ENCODE measurements at places on chromosomes 4 and X.

- DNase-seq, result no peak
Measured at GRCh38 chr4:124964251-124964650, 251.7 kb upstream of the ANKRD50 start.

DNA sequence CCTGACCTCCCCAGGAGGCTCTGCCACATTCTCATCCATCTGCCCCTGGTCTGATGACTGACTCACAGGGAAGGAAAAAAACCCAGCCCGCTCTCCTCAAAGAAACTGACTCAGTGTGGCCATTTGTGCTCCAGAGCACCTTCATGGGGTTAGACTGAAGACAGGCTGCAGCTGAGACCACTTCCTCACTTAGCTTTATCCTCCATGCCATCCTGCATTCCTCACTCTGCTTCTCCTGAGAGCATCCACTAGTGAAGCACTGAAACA lies 35.9 kb upstream of the HPSE start:
- no peak for DNase-seq

- DNase-seq, result peak; percentile 31
Measured at GRCh38 chr4:85968945-85969819, 390.7 kb downstream of the MAPK10 start.

DNA sequence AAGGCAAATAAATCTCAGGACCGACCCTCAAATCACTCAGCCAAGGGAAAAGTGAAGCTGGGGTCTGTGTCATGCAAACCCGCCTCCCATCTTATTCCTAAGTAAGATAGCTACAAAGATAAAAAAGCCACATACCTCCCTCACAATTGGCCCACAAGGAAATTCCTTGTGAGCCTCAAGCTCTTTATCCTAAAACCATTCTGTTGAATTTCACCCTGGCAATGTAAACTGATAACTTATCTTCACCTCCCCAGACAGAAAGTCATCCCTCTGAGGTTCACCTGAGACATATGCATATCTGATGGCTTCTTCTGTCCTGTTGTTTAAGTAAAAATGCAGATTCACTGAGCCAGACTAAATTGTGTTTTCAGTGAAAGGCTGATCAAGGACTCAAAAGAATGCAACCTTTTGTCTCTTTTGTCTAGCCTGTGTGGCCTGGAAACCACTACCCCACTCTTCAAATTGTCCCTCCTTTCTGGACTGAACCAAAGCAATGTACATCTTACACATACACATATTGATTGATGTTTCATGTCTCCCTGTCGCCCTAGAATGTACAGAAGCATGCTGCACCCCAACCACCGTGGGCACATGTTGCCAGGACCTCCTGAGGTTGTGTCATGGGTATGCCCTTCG lies 91.3 kb downstream of the MFAP3L start:
- DNase-seq, result no peak

- no peak for DNase-seq
Measured at GRCh38 chrX:119236623-119237561, 807 bp downstream of the PGRMC1 start.

DNA sequence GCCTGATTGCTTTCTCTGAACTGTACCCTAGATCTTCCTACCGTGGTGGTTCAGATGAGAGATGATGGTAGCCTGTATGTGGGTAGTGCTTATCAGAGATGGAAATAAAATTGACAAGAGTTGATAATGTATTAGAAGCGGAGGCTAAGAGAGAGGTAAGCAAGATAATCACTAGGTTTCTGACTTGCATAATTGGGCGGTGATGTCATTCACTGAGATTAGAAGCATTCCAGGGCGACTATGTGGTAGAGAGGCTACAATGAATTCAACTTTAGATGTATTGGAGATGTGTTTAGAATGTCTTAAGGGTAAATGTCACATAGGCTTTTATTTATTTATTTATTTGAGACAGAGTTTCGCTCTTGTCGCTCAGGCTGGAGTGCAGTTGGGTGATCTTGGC lies 415 bp upstream of the TENM3 start:
- no peak for DNase-seq

DNA sequence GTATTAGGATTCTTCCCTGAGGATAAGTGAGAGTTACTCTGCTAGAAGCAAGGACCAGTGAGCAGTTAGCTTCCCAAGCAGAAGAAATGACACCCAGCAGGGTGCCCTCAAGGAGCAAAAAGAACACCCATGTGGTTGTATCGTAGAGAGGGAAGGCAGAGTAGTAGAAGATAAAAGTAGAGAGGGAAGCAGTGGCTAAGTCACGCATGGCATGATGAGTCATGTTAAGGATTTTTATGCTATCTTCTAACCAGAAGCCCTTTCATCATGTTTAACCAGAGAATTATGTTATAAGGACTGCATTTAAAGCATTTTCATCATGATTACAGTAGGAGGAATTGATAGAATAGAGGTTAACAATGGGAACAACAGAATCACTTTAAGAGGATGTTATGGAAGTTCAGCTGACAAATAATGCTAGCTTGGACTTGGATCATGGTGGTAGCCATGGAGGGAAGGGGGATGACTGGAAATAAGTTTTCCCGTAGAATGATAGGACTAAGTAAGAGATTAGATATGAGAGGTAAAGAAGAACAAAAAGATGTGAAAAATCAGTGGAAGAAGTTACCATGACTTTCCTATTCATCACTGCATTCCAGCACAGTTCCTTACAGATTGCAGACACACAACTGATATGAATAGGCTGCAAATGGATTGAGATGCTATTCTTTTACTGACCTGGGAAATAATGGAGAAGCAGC lies 383.5 kb upstream of the INTU start:
- DNase-seq, result no peak

GRCh38 chr4:172480471-172480870 lies 667.3 kb downstream of the GALNTL6 start:
- no peak for DNase-seq

DNA sequence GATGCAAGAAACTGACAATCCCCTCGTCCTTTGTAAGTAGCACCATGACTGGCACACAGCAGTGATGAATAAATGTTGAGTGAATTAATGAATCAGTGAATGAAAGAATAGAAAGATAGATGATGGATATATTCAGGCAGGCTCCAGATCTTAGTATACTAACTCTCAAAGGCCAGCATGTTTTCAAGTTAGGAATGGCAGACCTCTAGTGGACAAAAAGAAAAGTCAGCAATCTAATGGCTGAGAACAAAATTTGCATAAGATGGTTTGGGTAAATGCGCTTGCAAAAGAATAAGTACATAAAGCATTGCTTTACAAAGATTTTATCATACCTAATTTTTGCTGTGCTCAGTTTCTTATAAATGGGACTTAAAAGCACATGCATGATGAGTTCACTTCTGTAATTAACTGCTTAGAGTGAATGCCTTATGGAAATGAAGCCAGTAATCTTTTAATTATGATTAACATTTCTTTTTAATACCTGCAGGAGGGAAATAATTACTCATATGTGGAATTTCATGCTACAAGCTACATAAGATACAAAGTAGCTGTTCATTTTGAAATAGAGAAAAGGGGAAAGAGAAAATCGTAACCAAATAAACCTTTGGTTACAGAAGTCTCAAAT lies 126.9 kb upstream of the GPRIN3 start:
- peak; percentile 34 for DNase-seq

- DNase-seq, result peak; percentile 88
Measured at GRCh38 chr4:53307819-53308780, 57.8 kb downstream of the SCFD2 start.

DNA sequence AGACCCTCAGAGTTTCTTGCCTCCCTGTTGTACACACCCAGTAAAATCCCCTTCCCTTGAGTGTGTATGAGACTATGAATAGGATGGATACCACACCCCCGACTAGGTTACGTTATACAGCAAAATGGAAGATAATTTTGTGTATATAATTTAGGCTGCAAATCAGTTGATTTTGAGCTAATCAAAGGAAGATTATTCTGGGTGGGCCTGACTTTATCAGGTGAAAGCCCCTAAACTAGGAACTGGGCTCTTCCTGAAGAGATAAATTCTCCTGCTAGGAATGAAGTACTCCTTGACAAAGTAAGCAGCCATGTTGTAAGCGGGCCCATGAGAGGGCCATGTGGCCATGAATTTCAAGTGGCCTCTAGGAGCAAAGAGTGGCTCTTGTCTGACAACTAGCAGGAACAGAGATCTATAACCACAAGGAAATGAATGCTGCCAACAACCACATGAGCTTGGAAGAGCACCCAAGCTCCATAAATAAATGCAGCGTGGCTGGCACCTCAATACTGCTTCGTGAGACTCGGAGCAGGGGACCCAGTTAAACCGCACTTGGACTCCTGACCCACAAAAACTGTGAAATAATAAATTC lies 646.4 kb downstream of the IL1RAPL1 start:
- peak; percentile 38 for DNase-seq

DNA sequence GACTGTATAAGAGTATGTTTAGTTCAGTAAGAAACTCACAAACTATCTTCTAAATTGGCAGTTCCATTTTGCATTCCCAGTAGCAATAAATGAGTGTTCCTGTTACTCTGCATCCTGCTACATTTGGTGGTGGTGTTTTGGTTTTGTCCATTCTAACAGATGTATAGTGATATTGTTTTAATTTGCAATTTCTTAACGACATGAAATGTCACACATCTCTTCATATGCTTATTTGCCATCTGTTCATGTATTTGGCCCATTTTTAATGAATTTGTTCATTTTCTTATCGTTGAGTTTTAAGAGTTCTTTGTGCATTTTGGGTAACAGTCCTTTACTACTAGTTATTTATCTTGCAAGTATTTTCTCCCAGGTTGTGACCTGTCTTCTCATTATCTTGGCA lies 232.2 kb downstream of the TMA16 start:
- no peak for DNase-seq

DNA sequence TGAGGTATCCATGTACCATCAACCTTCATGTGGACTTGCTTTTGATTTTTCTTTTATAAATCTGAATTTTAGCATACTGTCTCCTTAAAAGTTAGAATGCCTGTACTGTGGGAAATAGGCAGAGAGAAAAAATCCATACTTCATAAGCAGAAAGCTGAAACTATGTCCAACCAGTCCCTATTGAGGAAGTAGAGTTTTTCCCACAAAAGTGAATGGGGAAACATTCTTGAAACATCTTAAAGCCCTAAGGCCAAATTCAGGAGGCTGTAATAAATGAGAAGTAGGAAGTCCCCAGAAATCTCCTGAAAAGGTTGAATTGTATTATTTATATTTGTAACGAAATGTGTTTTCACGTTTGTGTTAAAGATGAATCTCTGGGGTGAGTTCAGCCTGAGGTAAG lies 56.3 kb downstream of the ENOX2 start:
- no peak for DNase-seq

DNA sequence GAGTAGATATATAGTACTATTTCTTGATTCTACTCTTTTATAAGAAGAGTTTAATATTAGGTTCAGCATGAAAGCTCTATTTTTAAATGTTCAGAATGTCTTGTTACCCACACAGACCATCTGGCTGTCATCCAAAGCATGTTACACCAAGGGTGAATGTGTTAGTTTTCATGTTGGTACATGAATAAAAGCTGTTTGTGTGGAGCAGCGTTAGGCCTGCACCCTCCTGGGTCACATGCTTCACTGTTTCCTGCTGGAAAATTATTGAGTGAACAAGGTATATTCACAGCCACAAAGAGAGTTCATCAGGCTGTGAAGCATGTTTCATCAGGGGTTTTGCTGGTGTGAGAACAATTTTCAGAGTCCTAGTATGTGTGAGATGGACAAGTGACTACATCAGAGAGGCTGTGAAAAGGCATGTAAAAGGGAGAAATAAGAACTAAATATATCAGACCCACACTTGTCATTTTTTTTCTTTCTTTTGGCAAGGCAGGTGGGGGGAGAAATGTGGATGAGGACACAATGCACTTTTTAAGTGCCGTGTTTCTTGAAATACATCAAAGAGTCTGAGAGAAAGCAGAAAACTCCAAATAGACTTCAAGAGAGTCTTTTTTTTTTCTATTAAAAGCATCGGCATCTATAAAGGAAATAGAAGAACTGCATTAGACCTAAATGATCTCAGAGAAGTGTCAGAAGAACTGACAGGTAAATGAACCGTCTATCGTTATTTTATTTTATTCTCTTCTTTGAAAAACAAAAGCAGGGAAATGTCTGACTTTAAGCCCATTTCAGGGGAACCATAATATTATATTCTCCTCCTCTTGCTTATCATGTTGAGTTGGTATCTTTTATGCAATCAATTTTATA lies 2429.7 kb downstream of the PCDH7 start:
- DNase-seq, result no peak

- DNase-seq, result no peak
Measured at GRCh38 chr4:1730532-1731135, 9.3 kb downstream of the TACC3 start.

DNA sequence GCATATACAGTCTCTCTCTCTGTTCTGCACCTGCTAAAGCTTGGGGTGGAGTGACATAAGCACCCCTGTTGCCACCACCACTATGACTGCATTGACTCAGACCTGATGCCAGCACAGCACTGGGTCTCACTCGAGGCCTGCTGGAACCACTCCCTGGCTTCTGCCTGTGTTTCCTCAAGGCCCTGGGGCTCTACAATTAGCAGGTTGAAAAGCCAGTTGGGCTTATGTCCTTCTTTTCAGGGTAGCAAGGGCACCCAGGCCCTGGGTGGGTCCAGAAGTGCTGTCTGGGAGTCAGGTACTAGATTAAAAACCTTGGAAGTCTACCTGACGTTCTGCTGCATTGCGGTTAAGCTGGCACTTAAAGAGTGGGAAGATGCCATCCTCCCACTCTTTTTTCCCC lies 50.5 kb upstream of the MAGEC3 start:
- DNase-seq, result no peak

DNA sequence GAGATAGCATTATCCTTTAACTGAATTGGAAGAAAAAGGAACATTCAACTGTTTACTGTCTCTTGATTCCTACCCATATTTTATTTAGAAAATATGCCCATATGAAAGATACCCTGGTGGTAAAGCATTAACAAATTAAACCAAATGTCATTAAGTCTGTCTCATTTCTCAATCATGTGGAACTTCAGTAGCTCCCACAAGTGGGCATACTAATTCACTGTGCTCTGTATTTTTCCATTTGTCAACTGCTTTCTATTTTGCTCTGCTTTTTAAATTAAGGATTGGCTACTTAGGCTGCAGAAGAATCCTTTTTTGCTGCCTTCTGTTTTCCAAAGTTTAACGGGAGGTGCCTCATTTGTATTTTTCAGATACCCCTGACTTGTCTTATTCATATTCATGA lies 77.2 kb downstream of the DDIT4L start:
- DNase-seq, result no peak

- peak; percentile 86 for DNase-seq
Measured at GRCh38 chrX:47384502-47384901, 14.1 kb downstream of the ZNF157 start.

GRCh38 chrX:20742106-20742505 lies 475.4 kb upstream of the RPS6KA3 start:
- DNase-seq, result no peak

- DNase-seq, result peak; percentile 66
Measured at GRCh38 chr4:150573534-150573933, 8.4 kb upstream of the MAB21L2 start.

Measured in common myeloid progenitor, CD34-positive (primary cell).